ENCODE measurements at places on chromosomes 2 and 18. TPM values are rescaled to one million over a fixed set of nuclear protein-coding genes. Genes with fewer than 3 reads are reported as not detected.

Gene PPIL3
- total RNA-seq = 28.7 TPM

GRCh38 chr2:67057901-67058703, 339.0 kb upstream of the ETAA1 start:
- no peak for DNase-seq

DNA sequence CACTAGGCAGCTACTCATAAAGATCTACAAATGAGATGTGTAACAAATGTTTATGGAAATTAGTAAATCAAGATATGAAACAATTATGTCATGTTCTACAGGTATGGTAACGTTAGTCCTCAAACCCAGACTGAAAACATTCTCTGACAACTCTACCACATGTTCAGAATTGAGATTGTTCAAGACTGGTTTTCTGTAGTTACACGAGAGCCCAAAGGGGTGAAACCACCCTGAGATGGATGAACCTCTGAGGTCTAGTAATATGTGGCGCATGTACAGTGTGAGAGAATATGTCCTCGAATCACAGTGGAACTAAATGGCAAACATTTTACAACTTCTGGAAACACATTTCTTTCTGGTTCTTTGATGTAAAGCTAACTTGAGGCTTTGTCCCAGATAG, 614.3 kb downstream of the ZEB2 start:
- DNase-seq = no peak

DNA sequence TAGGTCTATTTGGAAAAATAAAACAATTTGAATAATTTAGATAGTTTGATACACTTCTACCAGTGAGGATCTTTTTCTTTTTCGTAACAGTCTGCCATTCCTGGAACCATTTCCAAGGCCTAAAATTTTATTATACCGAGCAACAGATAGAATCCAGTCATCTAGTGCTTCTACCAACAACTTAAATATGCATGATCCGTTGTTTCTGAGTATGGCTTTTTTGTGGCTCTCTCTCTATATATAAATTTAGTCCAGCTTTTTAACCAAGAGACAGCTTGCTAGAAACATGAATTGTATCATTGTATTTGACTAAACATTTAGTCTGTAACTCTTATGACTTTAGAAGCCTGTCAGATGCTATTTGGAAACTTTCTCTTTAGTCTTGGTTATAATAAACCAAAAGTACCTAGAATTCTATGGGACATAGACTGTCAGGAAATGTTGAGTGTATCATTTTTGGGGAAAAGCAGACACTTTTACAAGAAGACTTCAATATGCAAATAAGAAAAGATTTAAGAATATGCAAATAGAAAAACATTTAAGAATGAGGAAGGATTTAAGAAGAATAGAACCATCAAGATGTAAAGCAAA, 161.4 kb downstream of the ZEB2 start:
- DNase-seq = no peak

Gene EHBP1
- 34.8 TPM for total RNA-seq

Gene MAP3K19
- not detected for total RNA-seq

DNA sequence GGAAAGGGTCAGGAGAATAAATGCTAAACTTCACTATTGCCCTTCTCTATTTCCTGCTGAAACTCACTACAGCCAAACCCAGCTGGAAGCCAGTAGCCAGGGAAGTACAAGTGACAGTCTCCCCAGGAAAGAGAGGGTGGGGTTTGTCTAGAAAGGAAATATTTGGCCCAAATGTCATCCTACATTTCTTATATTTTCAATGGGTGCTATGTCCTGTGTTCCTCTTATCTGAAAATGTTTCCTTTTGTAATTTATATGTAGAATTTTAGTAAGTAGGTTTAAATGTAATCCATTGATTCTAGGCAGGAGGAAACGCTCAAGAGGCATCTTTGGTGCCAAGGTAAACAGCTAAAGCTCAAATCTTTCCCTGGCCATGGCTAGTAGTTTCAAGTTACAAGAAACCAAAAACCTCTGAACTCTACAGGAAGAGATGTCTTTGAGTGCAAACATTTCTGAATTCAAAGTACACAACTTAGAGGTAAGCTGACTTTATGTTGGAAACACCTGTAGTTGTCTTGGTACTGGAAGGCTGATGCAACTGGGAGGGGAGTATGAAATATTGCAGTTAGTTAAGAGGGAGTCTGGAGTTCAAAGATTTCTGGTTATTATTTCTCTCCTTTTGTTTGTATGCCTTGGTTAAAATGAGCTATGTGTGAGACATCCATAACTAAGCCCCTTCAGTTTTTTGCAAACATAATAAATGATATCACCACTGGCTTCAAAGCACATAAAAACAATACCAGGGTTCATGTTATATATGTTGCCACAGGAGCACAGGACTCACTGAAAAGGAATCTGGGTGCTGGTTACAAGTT, 356.1 kb upstream of the ZC3H15 start:
- peak; percentile 90 for DNase-seq

GRCh38 chr2:8197101-8197500, 484.8 kb upstream of the ID2 start:
- no peak for DNase-seq

Gene SERPINB2
- total RNA-seq = 0.24 TPM

- no peak for DNase-seq
Measured at GRCh38 chr2:313991-314390, 26.1 kb upstream of the ALKAL2 start.

DNA sequence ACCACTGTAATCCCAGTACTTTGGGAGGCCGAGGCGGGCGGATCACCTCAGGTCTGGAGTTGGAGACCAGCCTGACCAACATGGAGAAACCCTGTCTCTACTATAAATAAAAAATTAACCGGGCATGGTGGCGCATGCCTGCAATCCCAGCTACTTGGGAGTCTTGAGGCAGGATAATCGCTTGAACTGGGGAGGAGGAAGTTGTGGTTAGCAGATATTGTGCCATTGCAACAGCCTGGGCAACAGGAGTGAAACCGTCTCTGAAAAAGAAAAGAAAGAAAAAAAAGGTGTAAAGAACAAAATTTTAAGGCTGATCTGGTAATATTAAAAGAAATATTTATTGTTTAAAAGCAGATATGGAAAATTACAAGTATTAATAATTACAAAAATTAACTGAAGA, 29.7 kb downstream of the ZNF804A start:
- no peak for DNase-seq

- peak; percentile 75 for DNase-seq
Measured at GRCh38 chr2:34104601-34105000, 505.5 kb upstream of the FAM98A start.

Gene MXD1
- 11.7 TPM for total RNA-seq

DNA sequence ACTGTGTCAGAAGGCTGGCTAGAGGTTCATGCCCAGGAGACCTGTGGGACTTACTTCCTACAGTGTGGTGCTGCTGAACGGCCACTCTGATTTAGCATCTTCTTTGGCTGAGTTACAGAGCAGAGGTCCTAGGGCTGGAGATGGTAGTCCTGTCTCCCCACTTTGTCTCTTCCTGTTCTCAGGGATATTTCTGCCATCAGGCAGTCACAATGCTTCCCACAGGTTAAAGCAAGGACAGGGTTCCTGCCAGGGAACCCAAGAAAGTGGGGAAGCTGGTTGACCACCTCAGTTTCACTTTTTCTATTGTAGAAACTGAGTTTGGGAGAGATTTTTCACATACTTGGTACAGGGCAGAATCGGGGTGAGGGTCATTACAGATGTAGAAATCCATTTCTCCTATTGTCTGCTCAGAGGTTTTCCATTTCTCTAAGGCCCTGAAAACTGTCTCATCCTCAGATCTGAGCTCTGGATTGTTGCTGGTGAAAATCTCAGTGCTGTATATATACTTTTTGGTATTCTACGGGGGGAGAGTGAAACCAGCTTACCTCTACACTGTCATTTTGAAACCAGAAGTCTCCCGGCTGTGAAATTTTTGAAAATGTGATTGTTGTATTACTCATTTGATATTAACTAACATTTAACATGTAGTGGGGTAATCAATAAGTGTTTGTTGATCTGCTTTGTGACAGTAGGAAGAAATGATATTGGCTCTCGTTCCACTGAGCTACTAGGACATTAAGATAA, 37.0 kb upstream of the MEP1B start:
- no peak for DNase-seq

Gene LHCGR
- not detected for total RNA-seq

DNA sequence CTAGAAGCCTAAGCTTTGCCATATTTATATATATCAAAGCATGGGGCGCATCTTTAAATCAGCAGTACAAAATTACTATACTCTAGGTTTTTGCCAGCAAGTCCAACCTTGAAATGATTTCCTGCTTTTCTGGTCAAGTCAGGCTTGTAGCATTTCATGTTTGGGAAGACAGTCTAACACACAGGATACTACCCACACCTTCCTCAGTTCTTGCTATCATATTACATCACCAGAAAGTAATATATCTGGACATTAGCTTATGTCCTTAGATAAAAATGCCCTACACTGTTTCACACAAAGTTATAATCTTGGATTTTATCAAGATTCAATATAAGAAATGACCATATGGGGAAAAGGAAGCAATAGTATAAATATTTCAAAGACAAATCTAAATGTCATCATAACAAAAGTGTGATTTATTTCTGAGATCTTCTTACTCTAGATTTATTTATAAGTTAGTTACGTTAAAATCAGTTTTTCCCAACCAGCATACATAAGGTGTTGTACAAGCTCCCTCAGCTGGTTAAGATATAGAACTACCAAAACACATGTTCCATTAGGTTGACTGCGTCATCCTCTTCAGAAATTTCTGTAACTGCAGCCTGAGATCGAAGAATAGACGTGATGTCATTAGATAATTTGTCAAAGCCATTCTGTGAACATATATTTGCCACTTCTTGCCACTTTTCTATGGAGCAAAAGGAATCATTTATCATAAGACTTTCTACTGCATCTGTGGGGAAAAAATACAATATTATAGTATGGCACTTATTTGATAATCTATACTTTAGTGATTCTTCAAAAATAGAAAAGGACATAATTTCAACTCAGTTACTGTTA, 56.6 kb downstream of the CLHC1 start:
- DNase-seq = peak; percentile 70

DNA sequence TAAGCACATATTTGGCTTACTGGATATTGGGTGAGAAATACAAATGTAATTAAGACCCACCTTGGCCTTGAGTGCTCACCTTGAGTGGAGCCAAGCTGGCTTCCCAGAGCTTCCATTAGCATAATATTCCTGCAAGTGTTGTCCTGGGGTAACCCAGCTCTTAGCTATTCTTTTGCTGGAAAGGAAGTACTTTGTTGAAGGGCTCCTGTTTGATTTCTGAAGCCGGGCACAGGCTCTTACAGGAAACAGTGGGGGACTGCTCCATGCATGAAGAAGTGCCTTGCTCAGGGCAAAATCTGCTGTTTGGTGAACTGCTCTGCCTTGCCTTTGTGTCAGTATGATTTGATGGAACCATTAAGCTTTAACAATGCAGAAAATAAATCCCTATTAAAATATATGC, 325.4 kb downstream of the SMAD2 start:
- DNase-seq = no peak

DNA sequence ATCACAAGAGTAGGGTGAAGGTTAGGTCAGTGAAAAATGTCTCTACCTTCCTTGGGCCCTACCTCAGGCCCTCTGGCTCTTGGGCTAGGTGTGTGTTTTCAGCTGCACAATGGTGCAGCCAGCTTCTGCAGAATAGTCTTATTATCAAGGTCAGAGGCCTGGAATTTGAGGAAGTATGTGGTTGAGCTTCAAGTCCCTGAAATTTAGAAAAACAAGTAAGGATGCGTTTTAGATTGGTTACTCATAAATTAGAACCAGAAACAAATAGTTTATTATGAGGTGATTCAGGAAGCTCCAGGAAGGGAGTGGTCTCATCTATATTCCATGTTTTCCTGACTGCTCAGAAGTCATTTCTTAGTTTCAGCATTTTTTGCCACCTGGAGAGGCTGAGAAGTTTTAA, 204.2 kb upstream of the CELF4 start:
- no peak for DNase-seq

Gene CRYBA2
- not detected for total RNA-seq

DNA sequence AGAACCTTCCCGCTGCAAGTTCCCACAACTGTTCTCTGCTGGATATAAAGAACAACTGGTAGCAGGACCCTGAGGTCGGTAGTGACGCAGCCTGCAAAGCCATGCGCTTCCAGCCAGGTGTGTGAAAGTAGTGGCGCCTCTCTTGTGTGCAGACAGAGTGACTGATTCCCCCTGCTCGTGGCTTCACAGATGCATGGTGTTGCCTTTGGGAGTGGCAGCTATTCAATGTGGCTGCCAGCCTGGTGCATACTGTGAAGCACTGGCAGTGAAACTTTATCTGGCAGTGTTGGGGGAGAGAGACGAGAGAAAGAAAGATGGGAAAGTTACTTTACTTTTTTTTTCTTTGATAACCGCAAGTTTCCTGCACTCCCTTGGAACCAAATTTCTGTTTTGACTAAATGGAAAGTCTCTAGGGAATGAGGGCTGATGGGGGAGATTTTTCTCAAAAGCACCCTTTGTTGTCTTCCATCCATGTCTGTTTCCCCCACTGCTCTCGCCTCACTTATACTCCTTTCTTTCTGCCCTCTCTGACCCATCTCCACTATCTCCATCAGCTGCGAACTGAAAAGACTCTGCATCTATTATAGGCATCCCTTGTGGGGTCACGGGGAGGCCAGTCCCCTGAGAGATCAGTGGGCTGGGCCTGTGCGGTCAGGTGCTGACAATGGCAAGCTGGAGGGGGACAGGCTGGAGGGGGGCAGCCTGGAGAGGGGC, 90.0 kb upstream of the TNP1 start:
- DNase-seq = no peak
